ENCODE measurements at places on chromosomes 2 and 18. TPM values are rescaled to one million over a fixed set of nuclear protein-coding genes. Genes with fewer than 3 reads are reported as not detected.

GRCh38 chr2:179222076-179222475 lies 42.6 kb downstream of the SESTD1 start:
- DNase-seq: peak; percentile 0
- H3K36me3 ChIP-seq: no peaks in the 10 kb centered on the region
- H3K4me1 ChIP-seq: no peaks in the 10 kb centered on the region
- no peaks in the 10 kb centered on the region for H3K27me3 ChIP-seq

DNA sequence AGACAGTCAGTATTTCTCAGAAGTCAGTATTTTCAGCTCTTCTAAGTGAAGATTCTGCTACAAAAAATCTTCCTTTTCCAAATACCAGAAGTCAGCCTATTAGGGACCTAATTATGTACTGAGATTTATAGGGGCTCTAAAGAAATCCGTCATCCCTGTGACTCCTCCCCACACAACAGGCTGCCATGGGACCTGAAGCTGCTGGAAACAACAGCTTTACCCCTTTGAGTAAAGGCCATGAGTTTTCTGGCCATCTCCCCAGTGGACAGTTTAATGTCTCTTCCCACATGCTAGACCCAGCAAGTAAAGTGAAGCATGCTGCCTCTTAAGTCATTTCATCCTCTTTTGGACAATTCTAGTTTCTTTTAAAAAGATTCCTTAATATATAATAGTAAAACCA lies 255.7 kb upstream of the ACVR2A start:
- no peak for DNase-seq
- H3K27me3 ChIP-seq: no peaks in the 10 kb centered on the region
- no peak overlapping the region for H3K27ac ChIP-seq

DNA sequence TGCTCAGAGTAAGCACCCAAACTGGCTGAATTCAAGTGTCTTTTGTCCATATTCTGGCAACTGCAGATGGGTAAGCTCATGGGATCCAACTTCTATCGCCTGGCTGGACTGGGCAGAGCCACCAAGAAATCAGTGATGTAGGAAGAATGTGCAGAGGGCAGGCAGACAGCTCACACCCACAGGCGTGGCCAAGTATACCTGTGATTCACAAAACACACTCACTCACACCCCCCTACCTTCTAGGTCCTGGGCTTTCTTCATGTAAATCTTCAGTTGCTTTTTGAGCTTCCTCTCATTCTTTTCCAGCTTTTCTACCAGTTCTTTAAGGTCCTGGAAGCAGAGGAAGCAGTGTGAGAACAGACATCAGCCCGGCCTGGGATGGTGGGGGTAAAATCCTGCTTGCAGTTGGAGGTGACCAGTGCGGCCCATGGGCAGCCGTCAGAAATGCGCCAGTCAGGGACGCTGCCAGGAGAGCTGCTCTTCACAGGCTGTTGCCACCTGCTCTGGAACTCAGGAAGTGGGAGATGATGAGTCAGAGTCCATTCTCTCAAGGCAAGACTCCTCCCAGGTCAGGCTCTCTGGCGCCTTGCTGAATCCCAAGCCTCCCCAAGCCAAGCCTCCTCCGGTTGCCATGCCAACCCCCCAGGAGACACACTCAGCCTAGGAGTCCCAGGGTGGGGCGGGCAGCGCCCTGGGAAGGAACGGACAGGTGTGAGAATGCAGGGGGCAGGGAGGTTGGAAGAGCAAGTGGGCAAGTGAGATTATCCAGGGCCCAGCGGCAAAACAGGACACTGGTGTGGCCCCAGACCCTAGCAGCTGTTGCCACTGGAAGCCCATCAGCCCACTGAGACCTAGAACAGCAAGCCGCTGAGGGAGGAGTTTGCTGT lies 36.2 kb upstream of the ACAA2 start:
- no peak for DNase-seq
- no peaks in the 10 kb centered on the region for H3K36me3 ChIP-seq
- H3K27me3 ChIP-seq: no peaks in the 10 kb centered on the region
- no peak overlapping the region for H3K27ac ChIP-seq
- no peak overlapping the region for H3K4me3 ChIP-seq

DNA sequence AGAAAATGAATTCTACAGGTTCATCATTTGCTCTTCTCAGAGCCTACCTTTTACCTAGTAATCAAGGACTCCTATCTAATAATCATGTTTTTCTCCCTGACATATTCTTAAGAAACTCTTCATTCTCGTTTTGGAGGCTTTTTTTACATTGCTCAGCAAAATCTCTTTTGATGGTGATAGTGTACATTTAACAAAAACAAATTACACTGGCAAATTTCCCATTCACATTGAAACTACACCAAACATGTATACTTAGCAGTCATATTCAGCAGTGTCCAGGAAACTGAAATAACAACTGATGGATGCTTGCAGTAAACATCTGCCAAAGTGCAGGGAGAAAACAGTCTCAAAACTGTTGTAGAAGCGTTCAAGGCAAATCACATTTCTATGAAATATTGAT lies 4.4 kb upstream of the VIT start:
- no peak overlapping the region for H3K4me3 ChIP-seq
- H3K27me3 ChIP-seq: no peaks in the 10 kb centered on the region
- no peaks in the 10 kb centered on the region for H3K36me3 ChIP-seq
- H3K4me1 ChIP-seq: no peaks in the 10 kb centered on the region
- H3K27ac ChIP-seq: no peak overlapping the region

DNA sequence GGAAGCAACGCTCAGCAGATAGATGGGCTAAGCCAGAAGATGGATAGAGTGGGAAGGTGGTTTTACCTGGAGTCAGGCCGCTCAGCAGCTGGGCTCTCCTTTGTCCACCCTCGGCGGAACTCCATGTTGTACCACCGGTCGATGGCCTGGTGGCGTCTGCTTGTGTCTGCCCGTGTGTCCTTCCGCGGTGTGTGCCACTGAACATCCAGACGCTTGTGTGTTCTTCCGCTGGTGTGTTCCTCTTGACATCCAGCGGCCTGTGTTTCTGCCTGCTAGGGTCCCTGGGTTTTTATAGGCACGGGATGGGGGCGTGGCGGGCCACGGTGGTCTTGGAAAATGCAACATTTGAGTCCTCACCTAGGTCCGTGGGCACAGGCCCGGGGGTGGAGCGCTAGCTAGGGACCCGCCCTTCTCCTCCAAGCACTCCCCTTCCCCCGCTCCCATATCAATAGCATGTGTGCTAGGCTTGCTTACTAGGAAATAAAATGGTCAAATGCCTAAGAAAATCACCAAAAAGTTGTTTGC lies 1431.7 kb upstream of the ACVR2A start:
- no peak overlapping the region for H3K4me3 ChIP-seq
- H3K27me3 ChIP-seq: no peaks in the 10 kb centered on the region
- no peaks in the 10 kb centered on the region for H3K4me1 ChIP-seq
- no peak for DNase-seq

DNA sequence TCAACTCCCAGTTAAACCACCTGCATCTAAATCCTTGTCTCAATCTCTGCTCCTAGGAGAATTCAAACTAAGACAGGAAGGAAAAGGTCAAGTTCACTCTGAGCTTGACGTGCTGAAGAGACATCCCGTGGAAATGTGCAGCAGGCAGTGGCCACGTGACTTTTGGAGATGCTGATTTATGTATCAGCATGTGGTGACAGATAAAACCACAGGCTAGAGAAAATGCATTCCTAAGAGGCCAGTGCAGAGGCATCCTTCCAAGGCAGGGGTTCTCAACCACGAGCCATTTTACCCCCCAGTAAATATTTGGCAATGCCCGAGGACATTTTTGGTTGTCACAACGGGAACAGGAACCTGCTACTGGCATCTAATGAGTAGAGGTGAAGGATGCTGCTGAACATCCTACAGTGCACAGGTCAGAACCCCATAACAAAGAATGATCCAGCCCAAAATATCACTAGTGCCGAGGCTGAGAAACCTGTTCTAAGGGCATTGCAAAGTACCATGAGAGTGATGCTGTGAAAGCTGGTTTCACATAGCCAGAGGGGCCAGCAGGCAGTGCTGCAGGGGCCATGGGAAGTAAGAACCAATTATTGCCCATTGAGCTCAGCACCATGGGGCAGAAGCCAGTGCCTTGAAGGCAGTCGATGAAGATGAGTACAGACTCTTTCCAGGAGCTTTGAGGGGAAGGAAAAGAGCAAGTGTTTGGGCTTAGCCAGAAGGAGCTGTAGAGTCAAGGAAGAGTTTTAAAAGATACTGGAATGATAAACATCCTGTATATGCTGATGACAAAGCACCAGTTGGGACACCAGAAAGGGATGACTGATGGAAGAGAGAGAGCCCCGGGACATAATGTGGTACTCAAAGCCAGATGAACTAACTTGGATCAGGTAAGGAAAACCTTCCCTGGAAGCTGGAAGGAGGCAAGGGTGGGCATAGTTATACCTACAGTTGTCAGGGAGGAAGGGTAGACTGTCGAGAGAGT lies 174.6 kb downstream of the HAUS1 start:
- no peaks in the 10 kb centered on the region for H3K27me3 ChIP-seq
- no peaks in the 10 kb centered on the region for H3K36me3 ChIP-seq
- no peak overlapping the region for H3K27ac ChIP-seq

- H3K27ac ChIP-seq: no peak overlapping the region
- no peak for DNase-seq
- H3K4me1 ChIP-seq: no peaks in the 10 kb centered on the region
- H3K36me3 ChIP-seq: no peaks in the 10 kb centered on the region
- H3K27me3 ChIP-seq: no peaks in the 10 kb centered on the region
These were observed 39.7 kb downstream of the RFX8 start for GRCh38 chr2:101435001-101435862.

DNA sequence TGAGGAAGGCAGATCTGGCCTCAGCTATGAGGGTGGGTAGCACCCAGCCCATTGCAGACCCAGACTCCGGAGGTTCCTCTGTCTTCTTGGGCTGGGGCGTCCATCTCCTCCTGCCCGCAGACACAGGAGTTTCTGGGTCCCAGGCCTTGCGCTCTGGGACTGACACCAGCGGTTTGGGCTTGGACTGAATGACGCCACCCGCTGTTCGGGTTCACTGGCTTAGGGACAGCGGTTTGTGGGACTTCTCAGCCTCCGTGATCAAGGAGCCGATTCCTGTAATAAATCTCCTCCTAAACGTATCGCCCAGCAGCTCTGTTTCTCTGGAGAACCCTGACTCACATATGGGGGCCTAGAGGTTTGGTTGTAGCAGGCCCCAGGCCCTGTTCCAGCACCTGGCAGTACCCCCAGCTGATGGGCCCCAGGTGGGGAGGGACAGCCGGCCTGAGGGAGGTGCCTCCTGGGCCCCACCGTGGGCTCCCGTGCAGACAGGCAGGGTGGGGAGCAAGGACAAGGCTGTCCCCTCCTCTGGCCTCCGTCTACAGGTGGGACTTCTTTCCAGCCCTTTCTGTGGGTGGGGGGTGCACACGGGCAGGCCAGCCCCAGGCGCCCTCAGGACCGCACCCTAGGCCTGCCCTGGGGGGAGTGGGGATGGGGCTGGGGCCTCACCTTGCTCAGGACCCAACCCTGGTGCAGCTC lies 4.5 kb upstream of the AQP12A start:
- H3K4me1 ChIP-seq: peaks cover 25% of the 10 kb centered on the region
- H3K27me3 ChIP-seq: no peaks in the 10 kb centered on the region
- no peak overlapping the region for H3K27ac ChIP-seq
- no peaks in the 10 kb centered on the region for H3K36me3 ChIP-seq

DNA sequence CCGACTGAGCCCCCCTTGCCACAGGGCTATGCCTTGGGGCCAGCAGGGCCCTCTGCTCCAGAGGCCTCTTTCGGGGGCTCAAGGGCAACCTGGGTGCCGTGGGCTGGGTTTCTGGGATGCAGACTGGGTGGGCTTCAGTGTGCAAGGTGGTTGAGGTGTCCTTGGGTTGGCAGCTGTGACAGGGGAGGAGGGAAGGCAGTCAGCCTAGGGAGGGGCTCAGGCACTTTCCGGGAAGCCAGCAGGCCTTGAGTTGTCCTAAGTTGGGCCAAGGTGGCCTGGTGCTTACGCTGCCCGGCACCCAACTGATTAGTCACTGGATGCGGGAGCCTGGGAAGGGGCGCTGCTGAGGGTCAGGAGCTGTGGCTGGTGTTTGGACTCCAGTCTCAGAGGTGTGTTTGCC lies 199.5 kb downstream of the TWIST2 start:
- peaks cover 6% of the 10 kb centered on the region for H3K36me3 ChIP-seq
- no peak overlapping the region for H3K27ac ChIP-seq
- no peaks in the 10 kb centered on the region for H3K4me1 ChIP-seq
- DNase-seq: no peak
- no peak overlapping the region for H3K4me3 ChIP-seq

DNA sequence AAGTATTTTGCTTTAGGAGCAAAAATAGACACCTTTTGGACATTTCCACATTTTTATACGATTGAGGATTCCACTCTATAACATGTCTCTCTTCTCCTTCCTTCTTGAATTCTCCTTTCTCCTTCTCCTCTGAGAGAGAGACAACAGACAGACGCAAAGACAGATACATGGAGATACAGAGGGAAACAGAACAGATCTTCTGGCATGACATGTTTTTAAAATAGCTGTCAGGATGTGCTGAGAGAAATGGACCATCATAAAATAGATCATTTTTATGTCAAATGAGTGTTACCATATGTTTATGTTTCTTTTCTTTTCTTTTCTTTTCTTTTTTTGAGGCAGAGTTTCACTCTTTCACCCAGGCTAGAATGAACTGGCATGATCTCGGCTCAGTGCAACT lies 44.4 kb upstream of the ZNF532 start:
- peaks cover 5% of the 10 kb centered on the region for H3K27me3 ChIP-seq
- no peak for DNase-seq
- H3K36me3 ChIP-seq: no peaks in the 10 kb centered on the region
- H3K27ac ChIP-seq: no peak overlapping the region

DNA sequence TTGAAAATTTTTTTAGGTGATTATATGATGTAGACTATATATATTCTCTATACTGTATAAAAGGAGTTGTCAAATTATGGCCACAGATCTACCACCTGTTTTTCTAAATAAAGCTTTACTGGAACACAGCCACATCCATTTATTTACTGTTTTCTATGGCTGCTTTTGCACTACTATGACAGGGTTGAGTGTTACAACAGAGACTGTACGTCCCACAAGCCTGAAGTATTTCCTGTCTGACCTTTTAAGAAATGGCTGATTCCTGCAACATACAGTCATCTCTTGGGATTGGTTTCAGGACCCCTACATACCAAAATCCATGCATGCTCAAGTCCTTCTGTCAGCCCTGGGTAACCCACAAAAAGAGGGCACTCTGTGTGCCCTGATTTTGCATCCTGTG lies 508.3 kb downstream of the TSN start:
- no peak overlapping the region for H3K27ac ChIP-seq
- H3K36me3 ChIP-seq: no peaks in the 10 kb centered on the region
- no peaks in the 10 kb centered on the region for H3K4me1 ChIP-seq
- no peak for DNase-seq

GRCh38 chr2:72973566-72974435 lies 56.5 kb downstream of the EMX1 start:
- no peak overlapping the region for H3K27ac ChIP-seq
- H3K4me1 ChIP-seq: no peaks in the 10 kb centered on the region
- DNase-seq: peak; percentile 61
- no peaks in the 10 kb centered on the region for H3K27me3 ChIP-seq
- no peak overlapping the region for H3K4me3 ChIP-seq

The VWC2L gene
- total RNA-seq: not detected

The MAP3K19 gene
- total RNA-seq: not detected

The ADCYAP1 gene
- not detected for total RNA-seq

The ZNF532 gene
- total RNA-seq: 6.1 TPM

The KCNK3 gene
- not detected for total RNA-seq

The SANBR gene
- 6.3 TPM for total RNA-seq

The RGPD4 gene
- total RNA-seq: 0.21 TPM
